ENCODE measurements at places on chromosomes 5 and 9.

DNA sequence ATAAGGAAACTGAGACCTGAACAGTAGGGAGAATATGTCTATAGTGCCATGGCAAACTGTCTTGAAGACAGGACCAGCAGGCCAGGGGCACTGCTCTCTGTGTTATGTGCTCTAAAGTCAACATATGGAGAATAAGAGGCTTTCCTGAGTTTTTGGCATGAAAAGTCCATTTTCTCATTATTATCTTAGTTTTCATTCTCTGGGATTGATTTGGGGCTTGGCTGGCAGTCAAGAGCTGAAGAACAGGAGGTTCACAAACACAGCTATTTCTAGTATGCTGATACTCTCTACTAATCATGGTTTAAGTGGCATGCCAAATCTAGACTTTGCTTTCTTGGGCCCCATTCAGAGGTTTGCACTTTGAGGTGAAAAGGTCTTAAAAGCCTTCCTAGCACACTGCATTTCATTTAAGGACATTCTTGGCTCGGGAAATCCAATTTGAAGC lies 404.4 kb downstream of the ZNF608 start:
- DNase-seq: no peak

DNA sequence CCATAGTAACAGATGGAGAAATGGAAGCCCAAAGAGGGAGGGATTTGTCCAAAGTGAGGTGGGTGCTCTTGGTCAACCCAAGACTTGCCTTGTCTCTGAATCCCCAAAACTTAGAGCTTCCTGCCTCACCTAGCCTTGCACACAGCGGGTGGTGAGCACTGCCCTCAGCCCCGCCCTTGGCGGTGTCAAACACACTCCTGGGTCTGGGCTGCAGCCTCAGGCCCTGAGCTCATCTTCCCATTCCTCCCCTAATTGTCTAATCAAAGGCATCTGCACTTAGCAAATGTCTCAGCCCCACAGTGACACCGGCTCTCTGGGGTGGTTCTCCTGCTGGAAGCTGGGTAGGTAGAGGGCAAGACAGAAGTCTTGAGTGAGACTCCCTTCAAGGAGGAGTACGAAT lies 20.9 kb downstream of the FABP6 start:
- no peak for DNase-seq

- DNase-seq: no peak
These were observed 166.4 kb upstream of the SMIM23 start for GRCh38 chr5:171619196-171619595.

- no peak for DNase-seq
These were observed 44.3 kb upstream of the COL5A1 start for GRCh38 chr9:134597041-134597913.

DNA sequence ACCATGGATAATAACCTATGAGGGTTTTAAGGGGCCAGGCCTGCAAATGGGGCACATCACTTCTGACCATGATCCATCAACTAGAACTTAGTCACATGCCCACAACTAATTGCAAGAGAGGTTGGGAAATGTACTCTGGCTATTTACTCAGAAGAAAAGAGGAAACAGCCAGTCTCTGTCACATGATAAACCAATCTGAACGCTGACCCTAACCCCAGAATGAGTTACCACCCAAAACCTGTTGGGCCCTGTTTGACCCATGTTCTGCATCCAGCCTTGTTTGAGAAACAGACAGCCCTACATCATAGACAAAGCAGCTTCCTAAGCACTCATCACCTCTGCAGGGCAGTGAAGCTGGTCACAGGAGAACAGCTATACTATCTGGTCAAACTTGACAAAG lies 5.8 kb downstream of the MACROH2A1 start:
- no peak for DNase-seq

DNA sequence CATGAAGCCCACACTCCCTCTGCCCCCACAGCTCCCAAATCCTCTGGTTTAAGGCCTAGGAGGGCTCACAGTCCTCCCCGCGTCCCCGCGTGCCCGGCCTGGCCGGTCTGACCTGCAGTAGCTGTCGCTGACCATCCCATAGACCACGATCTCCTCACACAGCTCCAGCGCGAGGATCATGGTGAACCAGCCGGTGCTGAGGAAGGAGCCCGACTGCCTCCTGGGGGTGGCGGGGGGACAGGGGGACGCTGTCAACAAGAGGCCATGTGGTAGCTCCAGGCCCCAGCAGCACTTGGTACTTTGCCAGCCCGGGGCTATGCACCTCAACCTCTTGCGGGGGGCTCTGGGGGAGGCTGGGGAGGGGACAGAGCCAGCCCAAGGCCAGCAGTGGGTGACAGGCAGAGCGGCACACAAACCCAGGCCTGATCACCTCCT lies 7.0 kb downstream of the ST6GALNAC4 start:
- DNase-seq: no peak

GRCh38 chr5:159040181-159040580 lies 59.5 kb downstream of the EBF1 start:
- no peak for DNase-seq

DNA sequence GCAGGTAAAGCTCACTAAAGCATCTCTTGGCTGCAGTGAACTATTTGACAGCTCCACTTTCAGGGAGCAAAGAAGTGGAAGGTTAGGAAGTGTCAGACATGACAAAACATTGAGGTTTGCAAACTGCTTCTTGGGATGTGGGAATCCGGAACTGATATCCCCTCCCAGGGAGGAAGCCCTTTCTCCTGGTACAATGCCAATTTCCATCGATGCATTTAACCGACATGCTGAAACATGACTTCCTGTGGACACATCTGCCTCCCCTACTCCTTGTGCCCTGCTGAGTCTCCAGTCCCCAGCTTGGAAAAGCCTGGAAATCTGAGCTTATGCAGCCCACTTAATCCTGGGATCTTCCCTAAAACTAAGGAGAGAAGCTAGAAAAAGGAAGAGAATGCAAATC lies 323.1 kb upstream of the DAP start:
- no peak for DNase-seq

- peak; percentile 12 for DNase-seq
These were observed 44.2 kb downstream of the NIPSNAP3B start for GRCh38 chr9:104808035-104808614.

- no peak for DNase-seq
These were observed 318.4 kb downstream of the IRX2 start for GRCh38 chr5:2433086-2433485.

DNA sequence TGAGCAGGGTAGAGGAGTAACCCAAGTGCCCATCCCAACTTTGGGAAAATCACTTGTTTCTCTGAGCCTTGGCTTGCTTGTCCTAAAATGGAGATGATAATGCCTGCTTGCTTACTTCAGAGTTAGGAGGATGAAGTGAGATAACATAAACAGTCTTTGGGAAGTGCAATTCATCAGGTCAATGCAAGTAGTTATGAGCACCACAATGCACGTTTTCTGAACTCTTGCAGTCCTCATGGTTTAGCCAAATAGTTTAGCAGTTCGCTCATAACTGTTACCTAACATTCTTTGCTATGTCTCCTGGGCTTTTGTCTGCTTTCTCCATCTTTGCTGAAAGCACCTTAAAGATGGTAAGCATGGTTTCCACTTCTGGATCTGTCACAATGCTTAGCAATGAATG lies 270.0 kb downstream of the ADAMTSL1 start:
- no peak for DNase-seq

- DNase-seq: no peak
These were observed 49.6 kb upstream of the ANKRD31 start for GRCh38 chr5:75286211-75286773.

DNA sequence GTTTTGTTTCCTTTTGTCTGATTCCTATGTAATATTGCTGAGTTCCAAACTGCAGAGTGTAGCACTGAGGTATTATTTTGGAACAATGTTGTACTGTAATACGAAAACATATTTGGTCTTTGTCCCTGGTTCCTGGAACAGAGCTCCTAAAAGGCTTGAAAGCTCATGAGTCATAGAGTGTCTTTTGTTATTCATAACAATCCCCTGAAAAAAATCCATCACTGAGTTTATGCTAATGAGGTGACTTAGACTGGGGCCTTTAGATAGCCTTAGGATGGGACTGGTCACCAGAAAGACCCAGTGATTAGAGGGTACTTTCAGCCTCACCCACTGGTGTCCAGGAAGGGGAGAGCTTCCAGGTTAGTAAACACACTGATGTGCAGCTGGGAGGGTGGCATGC lies 132.7 kb upstream of the POU5F2 start:
- DNase-seq: no peak

DNA sequence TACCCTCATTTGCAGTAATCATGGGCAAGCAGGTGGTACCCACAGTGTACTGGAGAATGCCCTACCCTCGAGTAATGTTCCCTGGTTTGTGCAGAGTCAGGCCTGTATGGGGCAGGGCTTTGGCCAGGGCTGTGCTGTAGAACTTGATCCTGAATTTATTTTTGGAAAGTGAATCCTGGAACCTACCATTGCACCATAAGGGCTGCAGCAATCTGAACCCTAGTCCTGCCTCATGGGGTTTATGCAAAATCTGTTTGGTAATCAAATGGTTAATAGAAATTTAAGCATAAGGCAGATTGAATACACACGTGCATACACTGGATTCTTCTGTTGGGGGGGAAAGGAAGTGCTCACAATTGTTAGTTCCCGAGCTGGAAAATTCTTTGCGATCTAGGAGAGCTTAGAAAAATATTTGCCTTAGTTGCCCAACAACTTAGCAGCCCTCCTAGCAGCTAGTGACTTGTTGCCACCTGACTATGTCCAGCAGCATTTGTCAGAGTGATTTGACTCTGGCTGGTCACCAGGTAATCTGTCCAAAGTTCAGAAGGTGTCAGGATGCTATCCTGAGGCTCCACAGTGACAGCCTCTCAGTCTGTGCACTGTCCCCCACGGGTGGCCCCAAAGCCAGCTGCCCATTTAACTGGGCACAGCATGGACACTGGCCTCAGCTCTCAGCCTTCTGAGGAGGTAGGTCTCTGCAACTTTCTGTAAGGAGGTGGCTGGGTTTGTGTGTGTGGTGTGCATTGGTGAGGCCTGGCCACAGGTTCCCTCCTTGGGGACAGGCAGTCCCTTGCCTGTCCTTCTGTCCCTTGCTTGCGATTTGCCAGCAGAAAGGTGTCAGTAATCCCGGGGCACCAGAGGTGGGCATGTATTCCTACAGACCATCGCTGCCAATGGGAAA lies 8.3 kb downstream of the MVB12B start:
- DNase-seq: peak; percentile 17

GRCh38 chr9:92770360-92770995 lies 5.8 kb upstream of the BICD2 start:
- DNase-seq: no peak

- DNase-seq: no peak
These were observed 493.7 kb downstream of the NR2F1-AS1 start for GRCh38 chr5:93087326-93087725.

GRCh38 chr9:137311171-137311985 lies 9.3 kb upstream of the NRARP start:
- DNase-seq: peak; percentile 82

GRCh38 chr5:72301557-72301956 lies 18.5 kb downstream of the MRPS27 start:
- DNase-seq: no peak

Data from NCI-H510A treated with DMSO at 0.1 percent for 48 hours (cell line).